Stimulated activated CD4-positive, alpha-beta T cell treated with anti-CD3 and anti-CD28 coated beads, TNF-alpha, amount 100 ng/mL, for 4 hours (primary cell): ENCODE measurements at places on chromosomes 7 and 10.

GRCh38 chr10:125823663-125824251 lies 411 bp downstream of the BCCIP start:
- DNase-seq, result no peak

GRCh38 chr10:94524146-94524545 lies 21.4 kb upstream of the HELLS start:
- no peak for DNase-seq

DNA sequence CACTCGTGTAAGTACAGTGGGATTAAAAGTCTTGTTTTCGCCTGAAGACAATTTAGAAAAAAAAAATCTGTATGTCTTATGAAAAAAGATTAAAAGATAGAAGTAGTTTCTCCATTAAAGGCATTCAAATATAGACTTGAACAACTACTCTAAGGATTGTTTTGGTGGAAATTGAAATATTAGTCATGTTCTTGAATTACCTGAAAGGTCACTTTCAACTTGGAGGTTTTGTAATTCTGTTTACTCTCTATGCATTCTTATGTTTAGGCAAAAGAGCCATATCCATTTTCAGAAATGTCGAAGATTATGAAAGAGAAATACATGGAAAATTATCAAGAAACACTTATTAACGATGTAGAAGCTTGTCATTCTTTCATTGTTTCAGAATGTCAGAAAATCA lies 373.7 kb downstream of the ARL4A start:
- DNase-seq, result no peak

- no peak for DNase-seq
Measured at GRCh38 chr10:6065406-6065805, 3.2 kb upstream of the IL2RA start.

DNA sequence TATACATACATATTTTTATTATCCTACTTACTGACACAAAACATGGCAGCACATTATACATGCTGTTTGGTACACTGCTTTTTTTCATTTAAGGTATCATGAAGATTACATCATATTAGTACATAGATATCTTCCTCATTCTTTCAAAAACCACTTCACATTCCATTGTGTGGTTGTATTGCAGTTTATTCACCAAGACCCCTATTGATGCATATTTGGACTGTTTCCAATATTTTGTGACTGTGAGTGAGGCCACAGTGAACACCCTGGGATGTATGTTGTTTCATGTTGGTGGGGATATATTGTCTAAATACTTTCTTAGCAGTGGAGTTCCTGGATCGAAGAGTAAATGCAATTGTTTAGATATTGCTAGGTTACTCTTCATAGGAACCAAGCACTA lies 39.0 kb downstream of the TFAM start:
- no peak for DNase-seq

DNA sequence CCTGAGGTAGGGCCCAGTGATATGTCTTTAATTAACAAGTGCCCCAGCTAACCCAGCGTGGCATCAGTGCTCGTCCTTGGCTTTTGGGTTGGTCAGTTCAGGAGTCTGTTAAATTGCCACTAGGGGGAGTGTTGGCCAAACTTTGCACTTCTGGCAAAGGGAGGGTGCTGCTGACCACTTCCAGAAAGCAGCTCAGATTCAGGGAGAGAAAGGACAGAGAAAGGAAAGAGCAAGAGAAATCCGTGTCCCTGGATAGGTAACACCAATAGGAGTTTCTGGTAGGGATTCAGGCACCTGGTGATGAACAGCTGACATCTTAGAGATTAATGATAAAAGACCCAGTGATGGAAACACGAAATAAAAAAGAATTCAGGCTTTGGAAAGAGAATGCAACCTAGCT lies 243.1 kb upstream of the AOAH start:
- DNase-seq, result no peak

DNA sequence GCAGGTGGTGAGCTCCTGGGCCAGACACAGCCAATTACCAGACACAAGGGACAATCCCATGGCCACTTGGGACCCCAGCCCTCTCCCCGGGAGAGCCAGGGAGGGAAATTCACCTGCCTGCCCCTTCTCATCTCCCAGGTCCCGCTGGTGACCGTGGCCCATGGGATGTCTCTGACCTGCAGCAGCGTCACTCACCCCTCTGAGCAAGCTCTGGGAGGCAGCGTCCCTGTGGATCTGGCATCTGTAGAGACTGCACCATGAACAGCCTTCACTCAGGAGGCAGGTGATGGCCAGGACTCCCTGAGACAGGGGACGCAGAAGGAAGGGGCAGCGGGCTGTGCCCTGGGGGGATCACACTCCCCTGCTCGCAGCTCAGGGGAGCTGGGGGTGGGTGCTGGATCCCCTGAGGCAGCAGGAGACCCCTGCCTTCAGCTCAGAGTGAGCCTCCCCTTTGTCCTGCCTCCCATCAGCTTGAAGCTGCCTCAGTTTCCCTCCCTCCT lies 90.8 kb downstream of the FOXL3 start:
- no peak for DNase-seq

- no peak for DNase-seq
Measured at GRCh38 chr10:73872190-73872710, 2.1 kb downstream of the CAMK2G start.

GRCh38 chr7:1710936-1711335 lies 40.9 kb downstream of the ELFN1 start:
- no peak for DNase-seq

- DNase-seq, result no peak
Measured at GRCh38 chr10:11088709-11089108, 71.0 kb downstream of the CELF2 start.
